Right lung (tissue), 10 donors: ENCODE measurements at places on chromosomes 2 and 18. TPM values are rescaled to one million over a fixed set of nuclear protein-coding genes. Genes with fewer than 3 reads are reported as not detected.

The CSRNP3 gene
- polyA plus RNA-seq: 9.3 TPM

The IL1R1 gene
- 82.9 TPM for polyA plus RNA-seq

The B3GNT7 gene
- polyA plus RNA-seq: 2.0 TPM

The ACOXL gene
- polyA plus RNA-seq: 5.1 TPM

The HAAO gene
- polyA plus RNA-seq: 28.3 TPM

The MARCO gene
- not detected for polyA plus RNA-seq

The KCNK3 gene
- polyA plus RNA-seq: 26.4 TPM

The MFSD2B gene
- polyA plus RNA-seq: 5.7 TPM

The UGT1A6 gene
- polyA plus RNA-seq: 0.22 TPM

The SERPINE2 gene
- polyA plus RNA-seq: 111 TPM

The SLC9A2 gene
- polyA plus RNA-seq: 0.17 TPM

The LYPD1 gene
- polyA plus RNA-seq: 1.1 TPM

The DNAH7 gene
- polyA plus RNA-seq: 3.5 TPM

The PJVK gene
- polyA plus RNA-seq: 14.6 TPM

The AOX1 gene
- 8.3 TPM for polyA plus RNA-seq

The MYOM1 gene
- polyA plus RNA-seq: 29.9 TPM

The POTEI gene
- 0.90 TPM for polyA plus RNA-seq

The DLGAP1 gene
- 2.1 TPM for polyA plus RNA-seq

The FAHD2B gene
- 31.5 TPM for polyA plus RNA-seq

The SRD5A2 gene
- polyA plus RNA-seq: 0.30 TPM

The GPR45 gene
- not detected for polyA plus RNA-seq

The TEX44 gene
- polyA plus RNA-seq: 0.15 TPM

The FAP gene
- 25.5 TPM for polyA plus RNA-seq

The GCG gene
- polyA plus RNA-seq: 1.3 TPM

The SMAD7 gene
- 68.8 TPM for polyA plus RNA-seq

The TMEM169 gene
- 1.1 TPM for polyA plus RNA-seq

The PTMA gene
- 1,677 TPM for polyA plus RNA-seq

The DNAJC5G gene
- 0.14 TPM for polyA plus RNA-seq

GRCh38 chr2:33204945-33205344, 258.2 kb downstream of the LTBP1 start:
- no peak for DNase-seq

- DNase-seq: no peak
Observed at GRCh38 chr2:24659862-24660261, 133.3 kb downstream of the PTRHD1 start.

- DNase-seq: no peak
Observed at GRCh38 chr18:32919799-32920198, 147.0 kb upstream of the KLHL14 start.

DNA sequence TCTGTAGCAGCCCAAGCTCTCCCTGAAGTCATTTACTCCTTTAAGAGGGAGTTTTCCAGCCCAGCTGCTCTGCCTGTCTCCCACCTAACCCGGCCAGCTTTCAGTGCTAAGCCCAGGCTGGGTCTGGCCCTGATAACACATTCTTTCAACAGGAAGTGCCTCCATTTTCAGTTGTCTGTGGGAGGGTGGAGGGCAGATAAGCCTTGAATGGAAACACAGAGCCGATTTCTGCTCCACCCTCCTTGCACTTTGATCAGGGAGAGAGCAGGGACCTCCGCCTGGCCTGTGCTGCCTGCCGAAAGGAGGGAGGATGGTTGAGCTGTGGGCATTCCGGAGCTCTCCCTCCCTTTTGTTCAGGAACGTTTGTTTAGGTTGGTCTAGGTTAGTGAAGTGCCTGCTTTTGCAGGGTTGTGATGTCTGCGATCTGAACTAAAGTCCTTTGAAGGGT, 24.8 kb downstream of the GATA6 start:
- DNase-seq: no peak

DNA sequence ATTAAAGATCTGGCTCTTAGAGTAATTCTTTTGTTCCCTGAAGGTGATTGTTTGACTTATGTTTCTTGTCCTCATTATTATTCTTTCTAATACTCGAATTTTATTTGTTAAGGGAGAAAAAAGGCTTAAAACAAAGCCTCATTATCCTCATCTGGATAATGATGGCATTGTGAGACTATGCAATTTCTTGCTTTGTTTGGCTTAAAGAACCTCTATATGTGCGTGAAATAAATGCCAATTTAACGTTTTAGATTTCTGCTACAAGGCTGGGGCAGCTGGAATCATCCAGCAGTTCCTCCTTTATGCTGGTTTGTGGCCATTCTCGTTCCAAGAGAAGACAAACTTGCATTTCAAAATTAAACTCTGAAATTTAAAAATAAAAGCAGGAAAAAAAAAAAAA, 4.9 kb upstream of the DPYSL5 start:
- no peak for DNase-seq

GRCh38 chr2:160910681-160911080, 249.5 kb upstream of the TANK start:
- peak; percentile 63 for DNase-seq

DNA sequence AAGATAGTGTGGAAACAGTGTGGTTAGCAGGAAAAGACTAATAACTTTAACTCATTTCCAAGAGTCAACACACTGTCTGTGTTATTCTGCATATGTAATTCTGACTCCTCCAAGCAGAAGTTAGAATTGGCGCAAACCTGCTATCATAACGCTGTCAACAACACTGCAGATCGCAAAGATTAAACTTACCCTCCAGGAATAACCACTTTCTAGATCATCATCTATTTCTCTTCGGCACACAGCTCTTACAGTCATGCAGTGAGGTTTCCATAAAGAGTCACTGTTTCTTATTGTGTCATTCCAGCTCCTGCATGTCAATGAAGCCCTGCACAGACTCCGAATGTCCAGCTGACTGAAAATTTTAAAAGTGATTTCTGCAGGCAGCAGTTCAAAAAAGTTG, 2.4 kb downstream of the FBXO48 start:
- no peak for DNase-seq

GRCh38 chr2:8522687-8523086, 159.2 kb upstream of the ID2 start:
- DNase-seq: no peak

DNA sequence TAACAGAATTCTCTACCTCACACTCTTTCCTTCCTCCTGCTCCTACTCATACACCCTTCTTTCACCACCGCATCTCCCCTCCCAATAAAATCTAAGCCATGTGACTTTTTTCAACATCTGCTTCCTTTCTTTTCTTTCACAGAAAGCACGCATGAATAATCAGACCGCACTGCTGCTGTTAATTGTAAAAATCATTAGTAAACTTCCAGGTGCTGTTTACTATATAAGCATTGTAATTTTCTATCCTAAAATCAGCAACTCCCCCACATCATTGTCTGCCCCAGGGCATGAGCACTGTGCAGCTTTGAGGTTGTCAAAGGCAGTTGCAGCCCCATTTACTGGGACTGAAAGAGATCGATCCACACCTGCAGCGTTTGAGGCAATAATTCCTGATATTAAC, 782.6 kb upstream of the ID2 start:
- no peak for DNase-seq

GRCh38 chr18:79784965-79785770, 12.6 kb upstream of the KCNG2 start:
- no peak for DNase-seq

GRCh38 chr2:91748902-91749301, 3057.4 kb downstream of the RPIA start:
- no peak for DNase-seq

GRCh38 chr2:31087491-31087890, 50.7 kb downstream of the GALNT14 start:
- DNase-seq: no peak

- no peak for DNase-seq
Observed at GRCh38 chr2:65215946-65216345, 11.7 kb upstream of the ACTR2 start.

DNA sequence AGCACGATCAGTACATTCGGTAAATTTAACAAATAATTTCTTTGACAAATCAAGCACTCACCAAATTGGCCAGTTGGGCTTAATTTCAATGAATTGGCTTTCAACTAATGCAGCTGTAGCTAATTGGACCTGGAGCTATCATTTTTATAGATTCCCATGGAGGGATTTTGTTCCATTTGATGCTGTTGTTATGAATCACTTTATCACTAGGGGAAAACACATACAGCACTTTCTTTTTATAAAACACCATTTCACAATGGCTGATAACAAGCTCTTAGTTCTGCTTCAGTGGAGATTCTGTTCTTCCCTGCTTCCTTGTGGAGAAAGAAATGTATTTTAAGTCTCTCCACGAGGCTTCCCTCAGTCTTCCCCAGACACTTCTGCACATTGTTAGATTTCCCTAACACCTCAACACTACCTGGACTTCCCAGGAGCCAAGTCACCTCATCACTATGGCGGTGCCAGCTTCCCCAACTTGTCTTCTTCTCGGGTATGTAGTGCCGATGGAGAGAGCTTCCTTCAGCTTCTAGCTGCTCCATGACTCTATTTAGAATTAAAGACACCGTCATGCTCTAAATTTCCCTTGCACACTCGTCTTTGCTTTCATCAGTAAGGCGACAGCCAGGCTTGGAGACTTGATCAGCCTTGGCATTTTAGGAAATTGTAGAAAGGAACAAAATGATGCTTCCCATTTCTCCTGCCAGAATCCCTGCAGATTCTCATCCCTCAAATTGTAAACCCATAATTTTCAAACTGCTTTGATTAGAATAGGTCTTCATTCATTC, 72.0 kb downstream of the INPP5D start:
- DNase-seq: no peak

GRCh38 chr2:70192516-70192915, 1.7 kb upstream of the C2orf42 start:
- no peak for DNase-seq

GRCh38 chr2:20439193-20439475, 7.7 kb upstream of the RHOB start:
- no peak for DNase-seq

DNA sequence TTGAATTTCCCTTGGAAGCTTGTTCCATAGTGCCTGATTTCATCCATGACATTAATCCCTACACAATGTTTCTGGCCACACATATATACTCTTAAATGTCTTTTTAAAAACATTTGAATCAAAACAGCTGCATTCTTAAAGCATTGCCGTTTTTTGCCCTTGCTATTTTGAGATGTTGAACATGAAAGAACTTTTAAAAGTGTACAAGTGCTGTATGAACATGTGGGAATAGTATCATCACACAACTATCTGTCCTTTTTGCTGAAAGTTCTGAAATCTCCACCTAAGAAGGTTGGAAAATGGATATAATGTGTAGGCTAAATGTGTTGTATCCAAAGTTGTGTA, 318.7 kb upstream of the UBE2E3 start:
- DNase-seq: no peak

GRCh38 chr18:60555625-60556024, 183.1 kb upstream of the MC4R start:
- DNase-seq: no peak

DNA sequence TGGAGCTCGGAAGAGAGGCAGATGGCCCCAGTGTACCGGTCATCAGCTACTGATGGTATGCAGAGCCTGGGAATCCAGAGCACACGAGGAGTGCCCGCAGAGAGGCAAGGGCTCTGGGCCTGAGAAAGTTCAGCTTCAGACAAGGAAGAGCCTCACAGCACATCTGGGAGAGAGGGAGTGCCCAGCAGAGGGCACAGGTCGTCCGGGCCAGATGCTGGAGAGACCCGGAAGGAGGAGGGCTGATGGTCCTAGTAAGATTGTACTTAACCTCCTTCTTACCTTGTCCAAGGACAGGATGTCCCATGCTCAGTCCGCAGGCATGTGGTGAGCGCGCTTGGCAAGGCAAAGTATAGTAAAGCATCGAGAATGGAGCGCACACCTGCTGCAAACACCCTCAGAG, 24.4 kb upstream of the CHMP1B start:
- DNase-seq: no peak

DNA sequence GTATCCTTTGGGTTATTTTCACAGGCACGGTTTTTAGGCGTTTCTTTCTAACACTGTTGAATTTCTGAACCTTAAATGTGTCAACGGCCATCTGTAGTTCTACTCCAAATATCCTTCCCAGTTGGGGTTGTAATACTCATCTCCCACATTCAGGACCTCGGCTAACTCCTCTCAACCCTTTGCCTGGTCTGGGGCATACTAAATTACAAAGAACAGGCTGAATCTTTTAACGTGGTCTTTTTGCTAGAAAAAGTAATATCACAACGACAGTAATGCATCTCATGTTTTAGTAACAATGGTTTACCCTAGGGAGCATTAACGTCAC, 2.1 kb downstream of the RPRM start:
- DNase-seq: no peak

DNA sequence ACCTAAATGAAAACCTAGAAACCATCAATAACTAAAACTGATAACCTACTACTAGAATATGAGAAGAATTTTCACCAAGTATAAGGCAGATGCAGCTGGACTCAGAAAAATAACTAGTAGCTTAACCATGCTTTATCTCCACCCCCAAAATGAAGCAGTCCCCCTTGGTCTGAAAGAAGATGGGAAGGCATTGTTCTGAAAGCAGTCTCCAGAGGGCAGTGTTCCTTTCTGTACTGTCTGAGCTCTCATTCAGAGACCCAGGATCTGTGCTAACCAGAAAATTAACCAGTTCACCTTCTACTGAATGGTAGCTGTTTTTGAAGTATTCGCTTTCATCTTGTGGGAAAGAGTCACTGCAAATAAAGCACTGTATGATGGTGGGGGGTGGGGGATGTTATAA, 273.0 kb downstream of the PDE11A start:
- no peak for DNase-seq

DNA sequence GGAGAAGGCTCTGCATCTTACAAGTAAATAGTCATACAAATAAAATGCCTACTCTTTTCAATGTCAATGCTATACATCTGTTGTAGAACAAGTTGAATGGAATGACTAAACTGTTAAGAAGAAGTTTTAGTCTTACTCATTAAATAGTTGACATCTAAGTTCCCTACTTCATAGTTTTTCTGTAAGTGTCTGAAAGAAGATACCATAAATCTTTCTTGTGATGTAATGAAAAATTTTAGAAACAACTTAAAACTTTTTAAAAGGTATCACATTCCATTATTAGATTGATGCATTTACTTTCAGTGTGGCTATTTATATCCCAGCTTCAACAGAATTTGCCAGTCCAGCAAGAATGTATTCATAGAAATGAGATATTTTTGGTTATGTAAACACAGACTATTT, 185.2 kb upstream of the EPC2 start:
- no peak for DNase-seq

DNA sequence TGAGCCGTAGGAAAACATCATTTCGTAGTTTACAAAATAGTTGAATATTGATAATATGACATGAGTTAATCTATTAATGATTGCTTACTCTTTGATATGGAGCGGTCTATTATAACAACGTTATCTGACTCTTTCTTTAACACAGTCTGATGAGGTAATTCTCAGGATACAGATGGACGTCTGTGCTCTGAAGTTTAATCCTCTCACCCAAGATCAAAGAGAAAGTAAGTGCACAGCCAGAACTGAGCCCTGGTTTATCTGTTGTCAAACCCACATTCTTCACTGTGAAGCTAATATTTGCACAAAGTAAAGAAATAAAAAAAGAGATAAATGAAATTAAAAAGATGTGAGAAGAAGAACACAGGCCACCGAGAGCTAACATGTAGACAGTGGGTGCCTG, 190.9 kb upstream of the COPS8 start:
- DNase-seq: no peak

DNA sequence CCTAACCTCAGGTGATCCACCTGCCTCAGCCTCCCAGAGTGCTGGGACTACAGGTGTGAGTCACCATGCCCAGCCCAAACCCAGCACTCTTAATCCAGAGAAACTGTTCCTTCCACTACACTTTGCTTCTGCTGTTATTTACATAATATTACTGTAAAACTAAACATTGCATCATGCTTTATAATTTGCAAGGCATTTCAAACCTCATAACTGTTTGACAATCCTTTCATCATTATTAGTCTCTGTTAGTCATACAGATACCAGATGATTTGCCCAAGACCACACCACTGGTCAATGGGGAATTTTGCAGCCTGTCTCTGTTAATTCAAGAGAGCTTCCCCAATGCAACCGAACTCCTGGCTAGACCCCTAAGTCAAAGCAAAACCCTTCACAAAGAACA, 338.3 kb downstream of the ALK start:
- no peak for DNase-seq
